ENCODE measurements at places on chromosomes 2 and 18. TPM values are rescaled to one million over a fixed set of nuclear protein-coding genes. Genes with fewer than 3 reads are reported as not detected.

ERICH2 gene
- 0.94 TPM for total RNA-seq

CRYBA2 gene
- total RNA-seq = not detected

CAVIN2 gene
- 104 TPM for total RNA-seq

EIF2AK3 gene
- 4.7 TPM for total RNA-seq

C2orf92 gene
- total RNA-seq = 1.2 TPM

MYO3B gene
- not detected for total RNA-seq

PCARE gene
- 0.67 TPM for total RNA-seq

EPHA4 gene
- 11.9 TPM for total RNA-seq

SLC8A1 gene
- total RNA-seq = 958 TPM

IRS1 gene
- total RNA-seq = 17.6 TPM

SPOPL gene
- 12.9 TPM for total RNA-seq

ALK gene
- total RNA-seq = 0.16 TPM

RIF1 gene
- 14.6 TPM for total RNA-seq

IMPACT gene
- 17.5 TPM for total RNA-seq

USP40 gene
- 18.0 TPM for total RNA-seq

UGT1A7 gene
- not detected for total RNA-seq

DSG2 gene
- total RNA-seq = 37.1 TPM

KLHL41 gene
- 139 TPM for total RNA-seq

ZSWIM2 gene
- not detected for total RNA-seq

NYAP2 gene
- total RNA-seq = not detected

NPPC gene
- total RNA-seq = 7.7 TPM

LOXL3 gene
- 3.6 TPM for total RNA-seq

- DNase-seq = no peak
Observed at GRCh38 chr2:170371231-170371998, 193.5 kb downstream of the MYO3B start.

DNA sequence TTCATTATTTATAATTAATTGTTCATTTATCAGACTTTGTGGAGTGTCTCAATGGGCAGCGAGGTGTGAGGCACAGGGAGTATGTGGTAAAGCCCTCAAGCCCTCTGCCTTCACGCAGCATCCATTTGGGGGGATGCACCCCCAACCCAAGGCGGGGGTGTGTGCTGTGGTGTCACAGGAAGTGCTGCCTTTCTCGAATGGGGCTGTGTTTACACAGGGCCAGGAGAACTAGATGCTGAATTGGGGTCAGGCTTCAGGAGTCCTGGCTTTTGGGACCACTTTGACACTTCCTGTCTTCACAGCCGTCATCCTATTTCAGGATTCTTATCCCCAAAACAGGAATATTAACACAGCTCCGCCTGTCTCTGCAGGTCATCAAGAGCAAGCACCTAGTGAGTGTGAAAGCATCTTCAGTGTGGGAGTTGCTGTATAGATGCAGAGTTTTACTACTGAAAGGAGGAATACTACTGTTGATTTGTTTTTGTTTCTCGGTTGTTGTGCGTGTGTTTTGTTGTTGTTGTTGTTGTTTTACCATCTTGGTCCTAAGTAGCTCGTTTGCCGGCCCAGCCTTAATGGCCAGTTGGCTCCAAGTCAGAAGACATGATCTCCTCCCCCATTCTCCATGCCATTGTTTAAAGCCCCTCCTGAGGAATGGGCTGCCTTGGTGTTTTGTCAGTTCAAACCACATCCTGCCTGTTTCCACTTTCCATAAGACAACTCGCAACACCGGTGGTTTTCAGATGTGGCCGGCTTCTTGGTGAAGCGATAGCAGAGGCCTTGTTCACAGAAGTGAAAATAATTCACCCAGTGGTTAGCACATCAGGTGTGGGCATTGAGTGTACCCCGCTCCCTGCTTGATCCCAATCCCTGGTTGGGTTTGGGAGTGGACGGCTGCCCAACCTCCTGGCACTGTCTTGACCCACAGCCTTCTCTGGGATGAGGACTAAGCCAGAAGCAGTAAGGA is 221.3 kb downstream of the BCL2 start:
- no peak for DNase-seq

DNA sequence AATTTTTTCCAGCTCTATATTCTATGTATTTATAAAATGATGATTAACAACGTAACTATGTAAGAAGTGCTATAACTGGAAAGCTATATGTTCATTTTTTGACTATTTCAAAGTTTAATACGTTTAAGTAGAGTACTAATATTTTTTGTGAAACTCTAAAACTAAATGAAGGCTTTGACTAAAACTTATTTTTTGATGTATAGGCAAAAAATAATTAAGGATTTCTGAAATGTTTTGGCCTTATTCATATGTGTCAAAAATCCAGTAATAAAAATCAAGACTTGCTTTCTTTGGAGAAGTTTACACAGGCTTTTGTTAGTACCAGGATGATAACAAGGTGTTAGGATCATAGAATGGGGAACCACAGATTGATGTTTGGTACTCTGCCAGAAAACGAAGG is 58.2 kb upstream of the ZEB2 start:
- no peak for DNase-seq

GRCh38 chr2:219886615-219887014 is 259.2 kb downstream of the SLC4A3 start:
- no peak for DNase-seq

GRCh38 chr18:46456691-46457090 is 200.3 kb downstream of the LOXHD1 start:
- DNase-seq = no peak

GRCh38 chr2:223460774-223461211 is 141.4 kb downstream of the SCG2 start:
- no peak for DNase-seq

GRCh38 chr18:22223254-22223964 is 54.0 kb downstream of the GATA6 start:
- peak; percentile 83 for DNase-seq

- no peak for DNase-seq
Observed at GRCh38 chr2:176158186-176158591, 1.1 kb downstream of the HOXD3 start.

DNA sequence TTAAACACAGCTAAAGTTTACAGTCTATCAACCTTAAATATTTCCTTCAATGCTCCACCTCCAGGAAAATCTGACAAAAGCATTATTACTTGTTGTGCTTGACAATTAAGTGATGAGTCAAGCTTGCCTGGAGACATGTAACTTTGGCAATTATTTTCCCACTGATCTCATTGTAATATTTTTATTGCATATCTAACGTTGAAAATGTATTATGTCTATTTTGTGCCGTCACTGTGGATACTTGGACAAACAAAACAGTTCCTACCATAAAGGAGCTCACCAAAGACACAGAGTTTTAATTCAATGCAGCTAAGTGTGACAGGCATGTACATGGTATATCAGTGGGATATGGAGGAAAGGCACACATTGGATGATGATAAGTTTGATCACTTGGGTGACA is 24.7 kb downstream of the RNF103 start:
- DNase-seq = no peak

- DNase-seq = no peak
Observed at GRCh38 chr18:53033128-53033527, 693.1 kb downstream of the DCC start.

GRCh38 chr2:102508863-102509262 is 35.8 kb downstream of the SLC9A4 start:
- no peak for DNase-seq

DNA sequence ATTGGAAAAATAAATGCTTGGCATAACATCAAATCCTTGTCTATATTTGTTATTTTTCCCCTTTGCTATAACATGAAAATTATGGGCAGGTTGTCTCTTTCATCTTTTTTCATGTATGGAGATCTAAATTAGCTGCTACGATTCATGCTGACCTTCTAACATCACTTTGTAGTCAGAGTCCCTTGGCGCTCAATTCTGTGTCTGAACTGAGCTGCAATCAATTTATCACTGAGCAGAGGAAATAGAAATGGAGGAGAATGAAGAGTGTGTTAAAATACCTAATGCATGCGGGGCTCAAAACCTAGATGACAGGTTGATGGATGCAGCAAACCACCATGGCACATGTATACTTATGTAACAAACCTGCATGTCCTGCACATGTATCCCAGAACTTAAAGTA is 168.9 kb downstream of the CDH7 start:
- DNase-seq = no peak

DNA sequence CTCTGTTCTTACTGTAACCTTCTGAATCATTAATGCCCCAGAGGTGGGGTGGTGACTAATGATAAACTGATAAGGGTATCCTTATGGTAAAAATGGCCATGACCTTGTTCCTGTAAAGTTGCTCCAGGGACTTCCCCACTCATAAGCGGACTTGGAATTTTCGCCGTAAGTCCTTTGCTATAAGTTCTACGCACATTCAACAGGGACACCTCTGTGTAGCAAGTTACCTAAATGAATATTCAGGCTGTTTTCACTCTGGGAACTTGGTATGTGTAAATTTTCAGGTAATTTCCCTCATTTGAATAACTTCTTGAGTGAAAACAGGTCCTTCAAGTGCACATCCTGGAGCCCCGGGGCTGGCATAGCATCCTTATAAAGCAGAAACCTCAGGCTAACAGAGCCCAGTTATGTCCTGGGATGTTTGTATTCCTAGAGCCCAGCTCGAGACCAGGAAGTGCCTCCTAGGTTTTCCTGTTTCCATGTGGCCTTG is 9.4 kb upstream of the AGFG1 start:
- no peak for DNase-seq

GRCh38 chr18:59657012-59657411 is 40.2 kb downstream of the CCBE1 start:
- DNase-seq = no peak

GRCh38 chr2:119753041-119753929 is 6.4 kb upstream of the PTPN4 start:
- no peak for DNase-seq

DNA sequence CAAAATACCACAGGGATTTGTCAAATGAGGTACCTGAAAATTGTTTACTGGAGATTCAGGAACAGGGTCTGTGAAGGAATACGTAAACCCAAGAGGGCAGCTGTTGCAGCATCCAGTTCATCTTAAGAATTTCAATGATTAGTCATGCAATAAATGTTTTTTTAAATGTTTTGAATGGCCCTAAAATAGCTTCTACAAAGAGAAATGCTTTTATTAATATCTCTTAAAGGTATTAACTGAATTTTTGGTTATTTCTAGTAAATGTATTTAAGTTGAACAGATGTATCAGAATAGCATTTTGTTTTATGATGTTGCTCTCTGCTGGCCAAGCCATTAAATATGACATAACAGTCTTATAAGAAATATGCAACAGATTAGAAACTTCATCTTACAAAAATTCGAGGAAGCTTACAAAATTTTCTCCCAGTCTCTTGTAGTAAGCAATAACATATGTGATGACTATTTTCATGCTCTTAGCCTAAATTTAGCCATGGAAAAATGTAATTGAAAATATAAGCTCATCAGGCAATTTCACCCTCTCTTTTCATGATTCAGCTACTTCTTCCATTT is 863.9 kb downstream of the SUCLG1 start:
- no peak for DNase-seq

DNA sequence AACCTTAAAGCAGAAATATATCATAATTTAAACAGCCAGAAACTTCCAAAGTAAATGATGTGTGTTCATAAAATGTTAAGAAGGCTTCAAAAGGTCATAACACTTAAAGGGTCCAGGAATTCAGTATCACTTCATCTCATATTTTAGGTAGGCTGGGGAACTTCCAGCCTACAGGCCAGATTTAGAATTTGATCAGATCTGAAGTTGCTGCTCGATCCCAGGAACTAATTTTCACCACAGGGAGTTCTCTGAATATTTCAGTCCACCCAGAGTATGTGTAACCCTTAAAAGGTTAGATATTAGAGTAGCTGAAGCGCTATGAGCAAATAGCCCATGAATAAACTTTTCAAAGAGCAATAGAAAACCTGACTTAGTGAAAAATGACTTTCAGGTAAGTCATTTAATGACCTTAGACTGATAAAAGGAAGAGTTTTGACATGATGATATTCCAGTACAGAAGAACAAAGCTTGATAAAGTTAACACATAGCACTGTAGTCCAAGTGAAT is 1.7 kb downstream of the WIPF1 start:
- no peak for DNase-seq

- no peak for DNase-seq
Observed at GRCh38 chr2:127857265-127857808, 618 bp downstream of the POLR2D start.

DNA sequence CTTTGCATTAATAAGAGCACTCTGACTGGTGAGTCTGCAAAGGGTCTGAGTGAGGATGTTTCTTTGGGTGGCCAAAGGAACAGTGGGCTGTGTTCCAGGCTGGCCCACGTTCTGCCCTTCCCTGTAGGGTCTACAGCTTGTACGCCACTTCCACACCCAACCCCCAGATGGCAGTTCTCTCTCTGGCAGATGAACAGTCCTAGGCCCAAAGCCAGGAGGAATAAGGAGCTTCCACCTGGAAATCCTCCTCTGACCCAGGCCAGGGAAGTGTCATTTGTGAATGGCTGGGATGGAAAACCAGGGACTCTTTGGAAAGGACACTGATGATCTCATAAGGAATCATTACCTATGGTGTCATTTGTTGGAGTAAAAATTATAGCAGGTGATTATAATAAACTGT is 6.6 kb downstream of the OTOF start:
- DNase-seq = peak; percentile 6

DNA sequence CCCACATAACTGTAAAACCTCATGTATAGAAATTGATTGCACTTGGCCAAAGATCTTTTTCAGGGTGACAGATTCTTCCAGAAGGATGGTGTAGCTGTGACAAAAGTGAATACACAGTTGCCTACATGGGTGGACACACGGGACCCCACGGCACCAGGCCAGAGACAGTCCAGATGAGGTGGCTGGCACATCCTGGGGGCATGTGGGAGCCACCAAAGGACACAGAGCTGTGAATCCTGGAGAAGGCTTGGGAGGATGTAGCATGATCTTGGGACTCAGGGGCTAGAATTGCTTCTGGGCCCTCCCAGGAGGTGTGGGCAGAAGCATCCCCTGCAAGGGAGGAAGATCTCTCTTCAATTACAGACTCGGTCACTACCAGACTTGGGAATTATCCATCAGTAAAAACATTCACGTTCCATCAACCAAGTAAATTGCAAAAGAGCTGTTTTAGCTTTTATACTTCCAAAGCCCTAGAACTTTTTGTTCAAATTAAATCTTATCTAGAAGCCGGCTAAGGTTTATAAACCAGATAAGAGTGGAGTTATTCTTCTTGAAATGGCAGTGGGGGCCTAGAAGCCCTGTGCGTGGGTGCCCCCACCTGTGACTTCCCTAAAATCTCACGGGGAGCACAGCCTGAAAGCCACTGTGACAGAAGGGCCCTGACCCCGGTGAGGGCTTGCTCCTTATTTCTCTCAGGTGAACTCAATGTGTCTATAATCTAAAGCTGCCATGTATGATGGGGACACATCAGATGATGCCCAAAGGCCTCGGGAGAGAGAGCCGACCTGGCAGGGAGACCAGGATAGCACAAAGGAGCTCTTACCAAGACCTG is 81.7 kb downstream of the SEPTIN10 start:
- peak; percentile 9 for DNase-seq

GRCh38 chr2:113216891-113217454 is 43.2 kb downstream of the PSD4 start:
- DNase-seq = no peak

- no peak for DNase-seq
Observed at GRCh38 chr18:73264562-73264921, 396.8 kb upstream of the NETO1 start.

Measured in Right ventricle myocardium superior (tissue), 1 donor.